Mammary epithelial cell (primary cell): ENCODE measurements at places on chromosomes 7 and 10.
A peak's percentile ranks its signal among the peaks of the same experiment; 100 is the strongest.

DNA sequence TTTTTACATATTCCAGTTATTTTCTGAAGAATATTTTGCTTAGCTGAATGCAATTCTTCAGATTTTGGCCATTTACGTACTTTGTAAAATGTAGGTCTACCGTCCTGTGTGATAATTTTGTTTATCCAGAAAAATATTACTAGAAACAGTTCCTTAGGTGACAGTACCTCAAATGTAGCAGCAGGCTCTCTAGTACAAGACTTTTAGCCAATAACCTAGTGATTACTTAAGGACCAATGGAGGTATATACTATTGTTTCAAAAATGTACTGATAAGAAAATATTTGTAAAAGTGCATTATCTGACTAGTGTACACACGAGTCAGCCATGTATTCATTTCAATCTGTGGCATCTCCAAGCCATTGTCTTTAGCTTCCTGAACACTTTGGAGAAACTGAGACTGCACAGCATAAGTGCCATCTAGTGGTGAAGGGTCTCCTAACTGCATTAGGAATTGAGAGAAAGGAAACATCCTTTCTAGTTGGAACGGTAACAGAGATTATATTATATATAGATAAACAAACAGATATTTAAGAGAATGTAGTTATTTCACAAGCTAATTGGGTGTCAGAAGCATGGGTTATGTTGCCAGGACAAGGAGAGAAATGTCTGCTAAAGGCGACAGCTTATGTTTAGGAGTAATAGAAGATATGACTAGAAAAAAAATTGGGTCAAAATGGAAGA lies 23.7 kb downstream of the RTKN2 start:
- DNase-seq = peak; percentile 70

DNA sequence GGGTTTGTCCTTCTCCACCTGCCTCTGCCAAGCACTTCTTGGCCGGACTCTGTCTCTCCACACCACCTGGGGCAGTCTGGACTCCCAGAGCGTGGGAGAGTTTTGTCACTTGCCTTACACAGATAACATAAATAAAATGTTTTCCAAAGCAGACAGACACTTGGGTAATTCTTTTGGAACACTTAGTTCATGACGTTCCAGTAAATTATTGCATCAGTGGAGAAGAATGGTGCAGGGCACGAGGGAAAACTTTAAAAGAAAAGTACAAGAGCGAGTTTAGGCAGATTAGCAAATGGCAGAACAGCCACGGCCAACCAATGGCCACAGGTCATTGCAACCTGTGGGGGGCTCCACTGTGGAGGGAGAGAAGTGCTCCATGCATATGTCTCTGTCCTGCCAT lies 170.6 kb upstream of the GRB10 start:
- no peak for DNase-seq

GRCh38 chr10:38212460-38212859 lies 118.3 kb downstream of the ZNF37A start:
- no peak for DNase-seq

GRCh38 chr10:49609006-49609282 lies 1.2 kb upstream of the SLC18A3 start:
- DNase-seq = no peak

DNA sequence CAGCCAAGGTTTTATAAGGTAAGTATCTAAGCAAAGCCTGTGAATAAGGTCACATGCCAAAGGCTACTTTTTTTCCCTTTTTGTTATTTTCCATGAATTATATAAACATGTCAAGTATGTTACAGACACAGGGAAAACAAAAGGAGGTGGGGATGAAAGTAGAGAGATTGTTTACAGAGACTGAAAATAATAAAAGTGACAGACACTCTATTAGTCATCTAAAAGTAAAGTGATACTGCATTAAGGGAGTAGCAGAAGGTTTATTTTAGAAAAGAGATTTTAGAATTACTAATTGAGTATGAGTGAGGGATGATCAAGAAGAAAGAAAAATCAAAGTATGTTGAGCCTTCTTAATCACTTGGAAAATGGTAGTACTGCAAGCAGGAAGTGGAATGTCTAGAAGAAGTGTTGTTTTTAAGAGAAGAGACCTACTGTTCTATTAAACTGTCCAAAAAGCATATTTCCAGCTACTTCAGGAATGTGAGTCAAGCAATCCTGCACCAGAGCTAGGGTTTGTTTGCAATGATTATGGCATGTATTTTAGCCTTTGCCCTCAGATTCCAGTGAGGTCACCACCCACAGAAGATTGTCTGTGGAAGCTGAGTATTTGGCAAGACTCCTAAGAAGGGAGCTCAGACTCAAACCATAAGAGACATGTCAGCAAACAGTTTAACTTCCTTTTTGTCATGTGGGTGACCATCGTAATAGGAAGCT lies 177.9 kb upstream of the PLXDC2 start:
- peak; percentile 34 for DNase-seq
